NCI-H2029 treated with DMSO at 0.1 percent for 48 hours (cell line): ENCODE measurements at places on chromosomes 16 and 17.

- no peak for DNase-seq
These were observed 34.2 kb upstream of the IRX3 start for GRCh38 chr16:54320697-54321340.

DNA sequence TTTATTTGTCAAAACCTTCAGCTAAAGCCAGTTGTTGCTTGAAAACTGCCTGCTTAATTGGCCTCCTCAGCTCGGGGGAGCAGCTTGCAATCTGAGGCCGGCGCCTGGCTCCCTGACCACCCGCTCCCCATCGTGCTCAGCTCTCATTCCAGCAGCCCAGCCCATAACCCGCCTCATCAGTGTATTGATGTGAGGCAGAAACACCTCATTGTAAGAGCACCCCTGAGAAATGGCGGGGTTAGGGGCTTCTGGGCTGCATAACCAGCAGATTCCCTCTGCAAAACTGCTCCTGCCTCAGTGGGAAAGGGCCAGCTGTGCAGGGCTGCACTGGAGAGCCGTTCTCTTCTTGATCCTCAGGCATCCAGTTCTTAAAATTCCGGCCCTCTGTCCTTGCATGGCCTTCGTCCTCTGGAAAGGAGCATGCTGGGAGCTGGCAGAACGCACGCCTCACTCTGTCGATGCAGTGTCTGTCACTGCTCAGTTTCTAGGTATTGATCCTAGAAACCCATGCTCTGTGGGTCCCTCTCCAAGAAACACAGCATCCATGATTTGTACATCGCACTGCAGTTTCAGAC, 113.8 kb upstream of the CHMP6 start:
- DNase-seq: no peak

DNA sequence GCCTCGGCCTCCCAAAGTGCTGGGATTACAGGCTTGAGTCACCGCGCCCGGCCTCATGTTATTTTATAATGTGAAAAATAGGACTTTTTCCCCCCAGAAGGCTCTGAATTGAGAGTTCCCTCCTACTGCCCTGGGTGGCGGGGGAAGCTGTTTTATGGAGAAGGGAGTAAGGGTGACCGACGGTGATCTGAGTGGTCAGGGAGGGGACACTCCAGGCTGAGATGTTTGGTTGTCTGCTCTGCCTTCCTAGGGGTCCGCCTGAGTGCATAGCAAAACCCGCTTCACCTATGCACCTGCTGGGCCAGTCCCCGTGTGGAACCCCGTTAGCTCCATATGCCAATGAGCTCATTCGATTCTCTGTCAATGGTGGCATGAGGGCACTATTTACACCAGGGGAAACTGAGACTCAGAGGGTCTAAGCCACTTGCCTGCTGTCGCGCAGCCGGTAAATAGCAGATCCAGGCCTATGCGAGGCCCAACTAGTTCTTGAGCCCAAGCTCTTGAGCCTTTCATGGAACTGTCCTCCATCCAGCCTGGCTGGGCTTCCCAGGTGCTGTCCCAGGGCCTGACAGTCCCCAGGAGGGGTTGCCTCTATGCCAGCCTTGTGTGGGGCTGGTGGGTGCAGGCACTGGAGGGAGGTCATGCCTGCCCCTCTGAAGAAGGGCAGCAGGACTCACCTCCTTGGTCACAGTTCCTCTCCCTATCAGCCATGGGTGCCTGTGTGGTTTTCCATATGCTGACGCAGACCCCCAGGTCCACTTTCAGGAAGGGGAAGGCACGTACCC, 1.7 kb upstream of the GJD3 start:
- DNase-seq: no peak

DNA sequence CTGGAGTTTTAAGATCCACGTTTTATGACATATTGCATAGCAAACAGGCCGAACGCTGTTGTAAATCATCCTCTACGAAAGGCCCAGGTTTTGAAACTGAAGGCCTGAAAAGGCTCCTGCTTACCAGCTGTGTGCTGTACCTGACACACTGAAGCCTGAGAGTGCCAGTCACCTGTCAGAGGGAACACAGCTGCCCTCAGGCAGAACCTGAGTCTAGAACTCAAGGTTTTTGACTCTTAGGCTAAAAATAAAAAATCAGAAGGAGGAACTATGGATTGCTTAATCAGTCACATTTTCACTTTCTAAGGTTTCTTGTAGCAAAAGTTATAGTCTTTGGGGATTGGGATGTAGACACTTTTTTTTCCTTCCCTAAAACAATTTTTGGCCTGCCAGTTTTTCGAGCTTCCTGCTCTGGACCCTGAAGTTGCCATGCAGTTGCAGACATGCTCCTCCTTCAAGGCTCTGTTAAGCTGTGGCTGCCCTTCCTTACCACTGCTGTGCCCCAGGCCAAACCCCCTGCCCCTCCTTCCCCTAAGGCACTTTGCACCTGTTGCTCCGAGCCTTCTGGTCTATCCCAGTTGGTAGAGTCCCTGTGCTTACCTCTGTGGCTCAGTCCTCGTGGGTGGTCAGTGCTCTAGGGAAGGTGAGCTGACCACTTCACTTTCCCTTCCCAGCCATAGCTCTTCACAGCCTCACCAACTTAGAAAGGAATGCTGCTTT, 56.6 kb downstream of the TENT4B start:
- DNase-seq: no peak

- DNase-seq: no peak
These were observed 364.5 kb upstream of the XYLT1 start for GRCh38 chr16:17835118-17835876.

DNA sequence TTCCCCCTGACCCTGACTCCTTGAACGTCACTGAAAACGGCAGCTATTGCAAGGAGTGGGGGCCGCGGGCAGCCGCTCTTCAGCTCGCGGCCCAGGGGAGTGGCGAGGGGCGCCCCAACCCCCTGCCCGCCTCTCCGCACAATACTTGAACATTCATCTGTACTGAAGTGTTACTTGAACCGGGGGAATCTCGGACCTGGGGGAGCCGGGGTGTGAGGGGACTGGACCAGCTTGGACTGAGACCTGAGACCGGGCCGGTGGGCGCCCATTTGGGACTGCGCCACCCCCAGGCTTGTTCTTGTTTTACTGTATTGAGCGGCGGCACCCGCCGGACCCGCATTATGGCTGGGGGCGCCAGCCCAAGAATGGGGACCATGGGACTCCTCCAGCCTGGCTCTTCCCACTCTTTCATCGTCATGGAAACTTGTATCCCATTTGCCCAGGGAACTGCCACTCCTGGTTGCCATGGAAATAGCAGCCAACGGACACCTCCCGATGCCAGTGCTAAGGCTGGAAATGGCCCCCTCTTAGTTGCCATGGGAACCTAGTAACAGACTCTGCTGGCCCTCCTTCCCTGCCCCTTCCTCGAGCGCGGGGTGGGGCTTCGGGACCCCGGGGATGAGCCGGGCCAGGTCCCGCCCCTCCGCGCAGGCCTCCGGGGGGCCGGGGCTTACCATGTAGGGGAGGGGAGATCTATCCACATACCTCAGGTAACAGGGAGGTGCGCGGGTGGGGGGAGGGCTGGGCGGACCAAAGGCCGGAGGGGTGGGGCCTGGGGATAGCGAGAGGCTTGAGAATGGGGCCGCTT, 805 bp upstream of the ORAI3 start:
- no peak for DNase-seq

DNA sequence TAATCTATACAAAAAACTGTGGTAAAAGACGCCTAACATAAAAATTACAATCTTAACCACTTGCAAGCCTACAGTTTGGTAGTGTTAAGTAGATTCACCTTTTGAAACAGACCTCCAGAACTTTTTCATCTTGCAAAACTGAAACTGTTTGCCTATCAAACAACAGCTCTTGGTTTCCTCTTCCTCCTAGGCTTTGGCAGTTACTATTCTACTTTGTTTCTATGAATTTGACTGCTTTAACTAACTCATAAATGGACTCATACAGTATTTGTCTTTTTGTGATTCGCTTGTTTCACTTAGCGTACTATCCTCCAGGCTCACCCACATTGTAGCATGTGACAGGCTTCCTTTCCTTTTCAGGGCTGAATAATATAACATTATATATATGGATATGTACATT, 97.0 kb downstream of the PRKCA start:
- DNase-seq: no peak

DNA sequence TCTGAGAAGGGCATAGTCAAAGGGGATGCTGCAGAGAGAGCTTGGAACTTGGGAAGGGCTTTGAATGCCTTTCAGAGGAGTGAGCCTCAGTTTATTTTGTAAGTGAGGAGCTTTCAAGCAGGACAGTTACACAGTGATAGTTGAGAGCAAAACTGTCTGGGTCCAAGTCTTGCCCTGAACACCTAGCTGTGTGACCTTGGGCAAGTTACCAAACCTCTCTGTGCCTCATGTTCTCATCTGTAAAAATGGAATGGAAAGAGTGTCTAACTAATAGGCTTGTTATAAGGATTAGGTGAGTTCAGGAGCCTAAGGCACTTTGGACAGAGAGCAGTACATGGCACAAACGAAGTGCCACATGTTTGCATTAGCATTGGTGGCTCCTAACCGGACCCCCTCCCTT, 27.0 kb upstream of the TAC4 start:
- no peak for DNase-seq

GRCh38 chr16:27769561-27770255, 219.8 kb downstream of the KATNIP start:
- no peak for DNase-seq

DNA sequence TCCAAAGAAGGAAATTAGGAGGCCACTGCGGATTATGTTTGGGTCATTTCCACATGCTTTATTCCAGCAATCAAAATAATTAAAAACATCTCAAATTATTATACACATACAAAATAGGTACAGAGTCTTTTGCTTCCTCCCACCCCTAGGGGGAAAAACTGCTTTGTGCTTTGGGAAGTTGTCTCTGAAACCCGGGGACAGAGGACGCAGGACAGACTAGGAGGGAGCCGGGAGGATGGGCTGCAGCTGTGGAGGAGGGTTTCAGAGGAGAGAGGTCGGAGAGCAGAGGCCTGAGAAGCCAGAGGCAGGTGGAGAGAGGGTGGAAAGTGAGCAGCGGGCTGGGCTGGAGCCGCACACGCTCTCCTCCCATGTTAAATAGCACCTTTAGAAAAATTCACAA, 17.4 kb downstream of the COL1A1 start:
- DNase-seq: no peak

GRCh38 chr16:26724189-26724588, 342.5 kb upstream of the C16orf82 start:
- DNase-seq: no peak

GRCh38 chr17:61323909-61324868, 75.5 kb upstream of the TBX2 start:
- no peak for DNase-seq

DNA sequence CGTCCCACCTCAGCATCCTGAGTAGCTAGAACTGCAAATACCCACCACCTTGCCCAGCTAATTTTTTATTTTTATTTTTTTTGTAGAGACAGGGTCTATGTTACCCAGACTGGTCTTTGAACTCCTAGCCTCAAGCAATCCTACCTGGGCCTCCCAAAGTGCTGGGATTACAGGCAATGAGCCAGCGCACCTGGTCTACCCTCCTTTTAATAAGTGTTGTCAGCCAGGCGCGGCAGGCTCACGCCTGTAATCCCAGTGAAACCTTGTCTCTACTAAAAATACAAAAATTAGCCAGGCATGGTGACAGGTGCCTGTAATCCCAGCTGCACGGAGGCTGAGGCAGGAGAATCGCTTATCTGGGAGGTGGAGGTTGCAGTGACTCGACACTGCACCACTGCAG, 19.3 kb downstream of the RFFL start:
- DNase-seq: no peak

DNA sequence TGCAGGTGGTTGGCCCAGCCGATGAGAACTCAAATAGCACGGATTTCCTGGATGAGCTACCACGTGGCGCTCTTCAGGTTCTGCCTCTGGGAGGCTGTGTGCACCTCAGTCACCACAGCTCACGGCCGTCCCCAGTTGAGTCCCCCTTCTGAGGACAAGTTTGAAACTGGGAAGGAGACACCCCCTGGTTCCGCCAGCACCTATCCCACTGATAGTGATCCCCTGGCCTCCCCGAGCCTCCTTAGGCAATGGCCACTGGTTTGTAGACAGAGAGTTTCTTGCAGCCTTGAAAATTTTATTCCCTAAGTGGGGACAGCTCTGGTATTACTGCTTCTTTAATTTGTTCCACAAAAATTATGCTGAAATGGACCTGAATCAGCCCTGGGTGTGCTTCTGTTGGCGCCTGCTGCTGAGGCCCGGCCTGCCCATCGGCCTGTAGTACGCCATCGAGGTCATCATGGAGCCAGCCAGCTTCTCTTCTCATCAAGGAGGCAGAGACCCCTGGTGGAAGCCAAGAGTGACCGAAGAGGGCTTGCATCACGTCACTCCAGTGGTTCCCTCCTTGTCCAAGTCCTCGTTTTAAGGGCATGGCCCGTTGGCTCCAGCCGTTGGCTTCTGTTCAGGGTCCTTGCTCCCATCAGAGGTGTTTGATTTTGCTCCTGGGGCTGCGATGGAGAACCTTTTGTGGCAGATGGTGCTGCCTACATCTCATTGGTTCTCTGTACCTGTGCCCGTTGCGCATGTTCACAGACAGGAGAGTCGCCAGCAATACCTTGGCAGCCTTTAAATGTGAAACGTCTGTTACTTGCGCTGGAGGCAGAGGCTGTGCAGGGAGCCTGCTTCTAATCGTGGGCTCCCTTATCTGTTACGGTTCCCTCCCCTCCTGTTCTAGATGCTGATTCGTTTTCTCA, 9.3 kb downstream of the SMCR8 start:
- DNase-seq: peak; percentile 3

- no peak for DNase-seq
These were observed 108.5 kb downstream of the ZNF778 start for GRCh38 chr16:89325861-89326471.

DNA sequence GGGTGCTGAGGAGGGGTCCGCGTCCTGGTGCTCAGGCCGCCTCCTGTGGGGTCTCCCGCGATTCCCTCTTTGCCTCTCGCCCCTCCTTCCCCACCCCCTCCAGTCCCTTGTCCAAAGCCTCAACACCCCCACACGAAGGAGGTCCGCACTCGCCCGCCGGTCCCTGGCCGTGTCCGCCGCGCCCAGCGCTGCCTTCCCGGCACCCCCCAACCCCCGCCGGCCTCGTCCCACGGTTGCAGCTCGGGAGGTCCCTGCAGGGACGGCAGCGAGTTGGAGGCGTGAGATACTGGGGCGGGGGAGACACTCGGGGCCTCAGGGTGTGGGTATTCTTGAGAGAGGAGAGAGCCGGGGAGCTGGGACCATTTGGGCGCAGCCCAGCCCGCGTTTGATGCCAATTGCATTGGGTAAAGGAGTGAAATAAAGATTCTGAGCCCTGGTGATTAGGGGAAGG, 468 bp downstream of the FLYWCH2 start:
- no peak for DNase-seq

- no peak for DNase-seq
These were observed 236.4 kb downstream of the HS3ST3A1 start for GRCh38 chr17:13365331-13365730.

DNA sequence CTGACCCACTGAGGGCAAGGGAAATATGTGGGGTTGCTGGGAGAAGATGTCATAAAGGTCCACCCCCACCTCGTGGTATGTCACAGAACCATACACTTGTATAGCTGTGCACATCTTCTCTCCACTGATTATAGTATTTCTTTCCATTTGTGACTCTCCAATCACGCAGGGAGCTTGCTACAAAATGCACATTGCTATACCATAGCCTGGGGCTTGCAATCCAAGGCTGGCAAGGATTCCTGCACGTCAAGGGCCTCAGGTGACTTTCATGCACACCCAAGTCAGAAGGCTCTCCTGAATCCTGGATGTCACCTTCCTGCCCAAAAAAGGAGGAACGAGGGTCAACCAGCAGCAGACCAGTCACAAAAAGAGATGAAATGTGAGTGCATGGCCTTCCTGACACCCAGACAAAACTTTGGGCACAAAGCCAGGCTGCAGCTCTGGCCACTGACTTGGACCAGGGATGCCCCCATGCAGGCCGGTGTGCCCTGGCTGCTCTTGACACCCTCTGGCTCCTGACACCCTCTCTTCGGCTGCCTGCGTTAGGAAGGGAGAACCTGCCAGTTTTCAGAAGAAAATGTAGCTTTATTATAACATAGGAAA, 12.1 kb downstream of the TBC1D26 start:
- DNase-seq: peak; percentile 5
